ENCODE measurements at places on chromosomes 6 and 20.

DNA sequence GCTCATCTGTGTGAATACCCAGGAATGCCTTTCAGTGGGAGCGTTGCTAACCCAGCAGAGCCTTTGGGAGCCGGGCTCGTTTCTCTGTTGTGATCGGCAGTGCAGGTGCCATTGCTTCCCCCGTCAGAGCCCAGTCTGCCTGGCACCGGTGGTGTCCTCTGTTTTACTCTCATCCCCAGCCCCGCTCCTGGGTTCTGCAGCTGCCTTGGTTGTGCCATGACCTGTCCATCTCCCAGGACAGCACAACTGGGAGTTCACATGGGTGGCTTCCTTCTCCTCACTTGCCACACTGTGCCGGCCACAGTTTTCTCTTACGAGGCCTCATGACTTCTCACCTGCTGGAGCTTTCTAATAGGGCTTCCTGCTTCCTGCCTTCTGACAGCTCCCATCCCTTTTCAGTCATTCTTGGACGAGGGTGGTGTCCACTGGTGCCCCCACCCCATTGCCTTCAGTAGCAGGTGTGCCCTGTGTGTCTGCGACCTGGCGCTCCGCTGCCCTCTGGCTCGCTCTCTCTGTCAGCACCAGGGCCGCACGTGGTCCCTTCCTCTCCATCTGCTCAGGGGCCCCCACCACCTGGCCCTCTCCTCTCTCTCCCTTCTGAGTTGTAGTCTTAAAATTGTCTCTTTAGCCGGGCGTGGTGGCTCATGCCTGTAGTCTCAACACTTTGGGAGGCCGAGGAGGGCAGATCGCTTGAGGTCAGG is 110.9 kb downstream of the RPP40 start:
- DNase-seq = no peak

DNA sequence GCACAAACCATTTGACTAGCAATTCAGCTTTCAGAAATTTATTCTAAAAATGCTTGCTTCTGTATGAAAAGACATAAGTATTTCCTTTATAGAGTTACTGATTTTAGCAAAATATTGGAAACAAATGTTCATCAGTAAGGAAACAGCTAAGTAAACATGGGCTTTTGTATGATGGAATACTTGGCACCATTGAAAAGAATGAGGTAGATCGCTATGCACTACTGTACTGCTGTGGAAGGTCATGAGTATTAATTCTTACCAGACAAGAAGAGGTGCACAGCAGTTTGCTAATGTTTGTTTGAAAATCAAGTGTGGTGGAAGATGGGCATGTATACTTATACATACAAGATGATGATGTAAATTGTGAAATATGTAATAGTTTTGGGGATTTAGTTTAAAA is 73.0 kb downstream of the FARS2 start:
- DNase-seq = no peak

GRCh38 chr20:50138479-50139393 is 14.8 kb downstream of the PEDS1 start:
- no peak for DNase-seq

DNA sequence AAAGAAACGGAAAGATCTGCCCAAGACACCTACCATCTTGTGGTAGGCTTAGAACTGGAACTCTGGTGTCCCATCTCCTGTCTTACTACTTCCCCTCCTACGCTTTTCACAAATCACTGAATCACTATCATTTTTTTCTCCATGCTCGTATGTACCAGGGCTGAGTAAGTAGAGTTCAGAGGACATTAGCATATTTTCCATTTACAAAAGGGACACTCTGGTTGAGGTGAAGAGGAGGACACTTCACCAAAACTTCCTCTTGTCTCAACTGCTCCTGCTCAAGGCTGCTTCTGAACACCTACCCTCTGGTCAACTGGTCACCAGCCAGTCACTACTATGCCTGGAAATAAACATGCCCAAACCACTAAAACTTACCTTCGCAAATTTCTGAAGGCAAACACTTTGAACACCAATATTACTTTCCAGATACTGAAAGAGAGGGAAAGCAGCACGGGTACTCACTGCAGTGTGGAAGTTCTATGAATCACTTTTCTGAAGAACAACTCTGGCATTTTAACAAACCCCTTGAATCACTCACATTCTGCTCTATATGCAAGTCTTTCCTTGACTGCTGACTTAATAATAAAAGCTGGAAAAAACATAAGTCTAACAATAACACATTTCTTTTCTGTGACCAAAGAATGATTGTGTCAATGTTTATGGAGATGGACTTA is 123.3 kb downstream of the INSM1 start:
- DNase-seq = no peak

DNA sequence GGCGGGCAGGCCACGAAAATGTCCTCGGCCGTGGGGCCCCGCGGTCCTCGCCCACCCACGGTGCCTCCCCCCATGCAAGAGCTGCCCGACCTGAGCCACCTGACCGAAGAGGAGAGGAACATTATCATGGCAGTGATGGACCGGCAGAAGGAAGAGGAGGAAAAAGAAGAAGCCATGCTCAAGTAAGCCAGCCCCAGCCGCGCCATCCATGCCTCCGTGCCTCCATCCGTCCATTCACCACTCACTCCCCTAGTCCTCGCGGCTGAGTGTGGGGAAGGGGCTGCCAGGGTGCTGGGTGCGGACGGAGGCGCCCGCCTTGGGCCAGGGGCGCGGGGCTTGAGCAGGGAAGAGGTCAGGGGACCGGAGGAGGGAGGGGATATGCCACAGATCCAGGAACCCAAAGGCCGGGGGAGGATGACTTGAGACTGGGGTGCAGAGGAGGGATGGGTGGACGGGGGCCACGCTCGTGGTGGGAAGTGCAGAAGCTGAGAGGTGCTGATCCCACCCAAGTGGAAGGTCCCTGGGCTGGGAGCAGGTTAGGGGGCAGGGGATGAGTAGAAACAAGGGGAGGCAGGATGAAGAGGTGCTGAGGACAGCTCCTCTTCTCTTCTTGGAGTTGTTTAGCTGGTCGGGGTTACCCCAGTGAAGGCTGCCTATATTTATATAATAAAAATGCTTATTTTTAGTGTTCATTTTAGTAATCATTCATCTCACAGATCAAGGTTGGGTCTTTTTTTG is 825 bp downstream of the RIMS1 start:
- no peak for DNase-seq

DNA sequence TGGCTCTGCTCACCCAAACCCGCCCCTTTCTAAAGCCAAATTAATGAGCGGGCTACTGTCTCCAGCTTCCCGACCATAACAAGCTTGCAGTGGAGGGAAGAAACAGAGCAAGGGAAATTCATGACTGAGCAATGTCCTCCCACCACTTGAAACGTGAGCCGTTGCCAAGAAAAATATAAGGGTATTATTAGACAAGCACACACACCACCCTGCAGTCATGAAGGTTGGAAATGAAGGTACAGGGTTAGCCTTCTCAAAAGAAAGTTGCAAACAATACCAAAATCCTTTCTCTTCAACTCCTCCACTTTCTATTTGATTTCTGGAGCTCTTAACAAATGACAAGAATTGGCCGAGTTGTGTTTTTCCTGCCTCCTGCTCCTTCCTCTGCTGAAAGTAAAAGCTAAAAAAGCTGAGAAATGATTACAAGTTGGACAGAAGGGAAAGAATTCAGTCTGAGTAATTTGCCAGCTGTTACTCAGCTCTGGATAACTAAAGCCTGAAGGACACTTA is 151.1 kb upstream of the B3GAT2 start:
- DNase-seq = no peak

DNA sequence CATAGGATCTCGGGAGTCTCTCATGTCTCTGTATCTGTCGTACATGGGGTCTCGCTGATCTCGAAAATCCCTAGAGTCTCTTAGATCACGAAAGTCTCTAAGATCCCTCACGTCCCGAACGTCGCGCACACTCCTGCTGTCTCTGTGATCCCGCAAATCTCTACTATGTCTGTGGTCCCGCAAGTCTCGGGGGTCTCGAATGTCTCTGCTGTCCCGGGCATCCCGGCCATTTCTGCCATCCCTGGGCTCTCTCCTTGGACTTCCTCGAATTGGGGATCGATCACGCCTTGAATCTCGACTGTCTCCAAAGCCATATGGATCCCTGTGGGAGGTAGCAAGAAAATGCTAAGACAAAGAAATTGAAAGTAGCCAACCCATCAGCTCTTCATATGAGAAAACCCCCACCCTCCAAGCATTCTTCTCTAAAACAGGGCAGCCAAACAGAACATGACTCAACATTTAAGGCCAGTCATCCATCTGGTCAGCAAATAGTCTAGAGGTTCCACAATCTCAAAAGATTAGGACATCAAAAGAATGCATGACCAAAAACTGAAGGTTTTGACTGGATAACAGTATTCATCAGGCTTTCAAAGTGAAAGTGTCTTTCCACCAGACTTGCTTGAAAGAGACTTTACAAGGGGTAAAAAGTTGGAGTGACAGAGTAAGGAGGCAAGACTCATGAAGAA is 19.4 kb downstream of the NCOA5 start:
- no peak for DNase-seq

DNA sequence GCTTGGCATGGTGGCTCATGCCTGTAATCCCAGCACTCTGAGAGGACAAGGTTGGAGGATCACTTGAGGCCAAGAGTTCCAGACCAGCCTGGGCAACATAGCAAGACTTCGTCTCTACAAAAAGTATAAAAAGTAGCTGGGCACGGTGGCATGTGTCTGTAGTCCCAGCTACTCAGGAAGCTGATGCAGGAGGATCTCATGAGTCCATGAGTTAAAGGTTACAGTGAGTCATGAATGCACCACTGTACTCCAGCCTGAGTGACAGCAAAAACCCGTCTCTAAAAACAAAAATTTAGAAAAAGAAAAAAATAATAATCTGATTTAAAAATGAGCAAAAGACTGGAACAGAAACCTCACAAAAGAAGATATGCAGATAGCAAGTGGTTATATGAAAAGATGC is 279.7 kb downstream of the RNGTT start:
- no peak for DNase-seq

DNA sequence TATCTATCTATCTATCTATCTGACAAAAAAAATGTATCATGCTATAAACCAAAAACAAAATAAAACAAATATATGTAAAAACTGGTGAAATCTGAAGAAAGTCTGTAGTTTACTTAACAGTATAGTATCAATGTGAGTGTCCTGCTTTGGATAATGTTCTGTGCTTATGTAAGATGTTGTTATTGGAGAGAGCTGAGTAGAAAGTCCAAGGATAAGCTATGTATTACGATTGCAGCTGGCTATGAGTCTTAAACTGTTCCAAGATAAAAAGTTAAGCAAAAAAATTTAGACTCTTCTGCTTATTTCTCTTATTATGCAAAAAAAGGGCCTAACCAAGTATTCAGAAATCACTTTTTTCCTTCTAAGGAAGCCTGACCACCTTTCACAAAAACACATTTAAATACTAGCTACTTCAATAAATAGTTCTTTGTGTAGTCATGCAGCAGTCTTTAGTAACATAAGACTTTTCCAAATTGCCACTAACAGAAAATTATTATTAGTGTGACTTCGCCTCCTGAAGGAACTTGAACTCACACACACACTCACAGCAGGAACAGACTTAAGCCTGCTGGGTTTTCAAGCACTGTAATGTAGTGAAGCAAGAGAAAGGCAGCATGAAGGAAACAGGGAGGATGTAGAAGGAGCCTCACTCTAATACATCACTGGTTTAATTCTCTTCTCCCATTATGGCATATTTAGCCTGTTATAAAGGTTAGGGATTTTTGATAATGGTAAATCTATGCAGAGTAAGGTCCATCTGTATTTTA is 265.8 kb upstream of the GJE1 start:
- DNase-seq = no peak

GRCh38 chr20:44832724-44833123 is 22.4 kb upstream of the RIMS4 start:
- no peak for DNase-seq

DNA sequence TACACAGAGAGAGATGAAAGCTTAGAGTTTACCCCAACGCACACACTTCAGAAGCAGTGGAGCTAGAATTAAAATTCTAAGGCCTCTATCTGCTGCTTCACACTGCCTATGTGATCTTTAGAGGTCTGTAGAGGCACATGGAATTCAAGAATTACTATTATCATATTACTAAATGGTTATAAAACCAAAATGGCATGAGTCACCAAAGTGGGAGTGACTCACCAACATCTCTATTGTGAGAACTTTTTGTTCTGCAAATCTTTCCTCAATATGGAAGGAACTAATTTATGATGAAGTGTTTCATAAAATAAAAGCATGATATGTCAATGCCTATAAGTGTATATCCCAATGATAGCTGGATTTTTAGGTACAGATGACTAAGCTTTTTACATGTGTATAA is 28.5 kb upstream of the TMEM244 start:
- no peak for DNase-seq

DNA sequence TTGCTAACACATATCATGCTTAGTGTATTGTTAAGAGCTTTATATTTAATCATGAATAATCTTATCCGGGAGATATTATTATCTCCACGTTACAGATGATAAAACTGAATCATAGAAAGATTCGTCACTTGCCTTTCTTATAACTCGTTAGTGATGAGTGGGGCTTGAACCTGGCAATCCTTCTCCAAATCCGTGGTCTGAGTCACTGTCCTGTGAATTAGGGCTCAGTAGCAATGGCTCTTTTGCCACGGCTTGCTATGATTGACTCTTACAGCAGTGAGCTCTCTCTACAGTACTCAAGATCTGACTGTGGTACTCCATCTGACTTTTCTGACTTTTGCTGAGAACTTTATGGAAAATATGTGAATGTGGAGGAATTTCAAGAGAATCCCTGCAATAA is 246.9 kb downstream of the PACRG start:
- DNase-seq = no peak

GRCh38 chr6:3222506-3223038 is 4.9 kb downstream of the TUBB2B start:
- DNase-seq = no peak

DNA sequence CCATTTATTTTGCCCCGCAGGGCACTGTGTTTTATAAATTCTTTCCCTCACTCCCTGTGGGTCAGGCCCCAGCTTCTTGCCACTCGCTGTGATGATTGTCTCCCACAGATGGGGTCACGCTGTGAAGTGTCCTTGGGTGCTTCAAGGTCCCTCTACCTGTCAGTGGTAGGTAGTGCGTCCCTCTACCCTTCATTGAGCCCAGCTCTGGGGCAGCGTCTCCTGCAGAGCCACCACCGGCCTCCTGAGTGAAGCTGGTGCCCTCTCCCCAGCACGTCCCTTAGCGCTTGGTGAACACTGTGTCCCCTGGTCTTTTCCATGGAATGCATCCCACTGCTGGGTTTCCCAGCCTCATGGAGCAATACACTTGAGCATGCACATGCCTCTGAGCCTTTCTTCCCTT is 108.2 kb downstream of the NRN1 start:
- no peak for DNase-seq

GRCh38 chr6:142942238-142942637 is 2.7 kb downstream of the HIVEP2 start:
- DNase-seq = no peak

- no peak for DNase-seq
Measured at GRCh38 chr20:33018169-33018931, 10.8 kb downstream of the BPIFB2 start.

- no peak for DNase-seq
Measured at GRCh38 chr20:40961686-40962640, 66.7 kb upstream of the TOP1 start.
